Suppressor macrophage treated with lipopolysaccharide for 1 hour (primary cell): ENCODE measurements at places on chromosomes 4 and X.

- DNase-seq = no peak
Observed at GRCh38 chr4:17260166-17260907, 251.6 kb downstream of the QDPR start.

GRCh38 chr4:168610911-168611530 lies 114.2 kb downstream of the PALLD start:
- no peak for DNase-seq

GRCh38 chr4:72555377-72555831 lies 13.6 kb downstream of the ADAMTS3 start:
- DNase-seq = no peak

- no peak for DNase-seq
Observed at GRCh38 chr4:62130637-62131036, 930.5 kb downstream of the ADGRL3 start.

GRCh38 chrX:66023385-66024091 lies 16.3 kb downstream of the VSIG4 start:
- no peak for DNase-seq

DNA sequence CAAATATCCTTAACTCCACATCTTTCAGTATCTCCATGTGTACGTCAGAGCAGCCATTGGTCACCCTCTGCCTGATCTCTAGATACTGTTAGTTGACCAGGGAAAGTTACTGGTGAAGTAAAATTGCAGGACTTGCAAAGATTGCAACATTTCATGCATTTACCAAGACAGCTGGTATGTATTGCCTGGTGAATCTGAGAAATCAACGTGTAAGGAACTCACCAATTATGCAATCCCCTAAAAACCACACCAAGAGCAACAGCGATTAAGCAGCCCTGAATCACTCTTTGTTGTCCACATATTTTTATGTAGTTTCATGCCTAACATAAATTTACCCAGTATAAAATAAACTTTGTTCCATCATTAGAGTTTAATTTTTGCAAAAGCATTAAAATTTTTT lies 271.2 kb downstream of the NLGN4X start:
- no peak for DNase-seq

- DNase-seq = no peak
Observed at GRCh38 chr4:87077914-87078585, 142.4 kb downstream of the KLHL8 start.

DNA sequence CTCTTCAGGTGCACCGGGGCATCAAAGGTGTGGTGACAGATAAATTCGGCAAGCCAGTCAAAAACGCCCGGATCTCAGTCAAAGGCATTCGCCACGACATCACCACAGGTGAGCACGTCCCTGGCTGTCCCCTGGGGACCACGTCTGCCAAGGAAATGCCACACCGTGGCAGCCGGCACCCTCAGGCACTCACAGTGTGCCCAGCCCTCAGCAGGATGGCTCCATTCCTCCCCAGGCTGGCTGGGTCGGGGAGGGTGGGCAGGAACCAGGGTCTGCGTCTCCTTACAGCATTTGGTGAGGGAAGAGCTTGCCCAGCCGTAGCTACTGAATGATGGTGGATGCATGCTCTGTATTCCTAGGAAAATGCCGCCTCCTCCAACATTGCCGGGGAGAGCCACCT lies 25.9 kb downstream of the CPZ start:
- DNase-seq = no peak

DNA sequence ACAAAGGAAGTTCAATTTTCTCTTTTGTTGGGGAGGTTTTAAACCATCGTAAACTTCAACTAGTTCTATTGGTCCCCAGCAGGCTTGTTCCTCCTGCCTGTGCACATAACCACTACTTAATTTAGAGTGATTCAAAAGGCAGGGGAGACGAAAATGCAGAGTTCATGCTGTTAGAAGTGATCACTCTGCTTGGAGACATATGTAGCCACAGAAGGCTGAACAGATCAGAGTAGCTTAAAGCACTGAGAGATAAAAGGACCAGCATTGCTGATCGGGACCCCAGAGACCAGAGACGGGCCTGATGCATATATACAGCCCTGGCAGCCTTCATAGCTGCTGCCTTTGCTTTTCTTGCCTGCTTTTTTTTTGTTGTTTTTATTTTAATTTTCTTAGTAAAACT lies 662.0 kb upstream of the CPEB2 start:
- no peak for DNase-seq

- DNase-seq = no peak
Observed at GRCh38 chr4:6497796-6498195, 25.4 kb upstream of the PPP2R2C start.

DNA sequence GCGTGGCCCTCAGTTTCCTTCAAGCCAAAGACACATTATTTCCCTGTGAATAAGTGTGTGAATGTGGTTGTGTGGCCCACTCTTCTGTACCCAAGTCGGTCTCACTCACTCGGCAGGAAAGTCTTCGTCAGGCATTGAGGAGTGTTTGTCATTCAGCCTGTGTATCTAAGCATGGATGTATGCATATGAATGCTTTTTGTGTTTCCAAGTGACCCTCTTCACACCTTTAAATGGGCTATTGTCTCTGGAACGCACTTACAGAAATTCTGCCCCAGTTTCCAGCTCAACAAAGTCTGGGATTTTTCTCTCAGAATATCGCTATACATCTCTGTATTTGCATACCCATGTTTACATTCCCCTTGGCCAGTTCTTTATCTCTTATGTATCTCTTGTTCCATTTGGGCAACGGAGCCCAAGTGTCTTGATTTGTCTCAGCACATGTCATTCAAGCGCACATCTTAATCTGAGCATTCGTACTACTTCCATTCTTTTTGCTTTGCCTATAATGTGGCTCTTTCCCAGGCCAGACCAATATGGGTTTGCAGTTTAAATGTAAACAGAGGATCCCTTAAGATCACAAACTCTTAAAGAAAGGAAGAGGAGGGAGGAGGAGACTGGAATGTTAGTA lies 4.8 kb downstream of the BCOR start:
- no peak for DNase-seq

GRCh38 chr4:108852691-108853090 lies 89.8 kb upstream of the ETNPPL start:
- no peak for DNase-seq
